Osteocyte (in vitro differentiated cells): ENCODE measurements at places on chromosomes 1 and 21. TPM values are rescaled to one million over a fixed set of nuclear protein-coding genes. Genes with fewer than 3 reads are reported as not detected.

DNA sequence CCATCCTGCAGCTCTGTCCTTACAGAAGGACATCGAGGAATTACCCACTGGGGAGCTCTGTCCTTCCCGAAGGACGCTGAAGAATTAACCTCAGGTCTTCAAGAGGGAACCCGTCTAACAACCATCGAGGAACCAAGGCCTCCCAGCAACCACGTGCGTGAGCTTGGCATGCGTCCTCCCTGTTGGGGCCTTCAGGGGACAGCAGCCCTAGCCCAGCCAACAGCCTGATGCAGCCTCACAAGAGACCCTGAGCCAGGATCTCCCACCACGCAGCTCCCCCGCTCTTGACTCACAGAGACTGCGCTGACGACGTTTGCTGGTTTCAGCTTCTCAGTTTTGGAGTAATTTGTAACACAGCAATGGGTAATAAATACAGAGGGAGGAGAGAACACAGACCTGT lies 19.6 kb upstream of the AGPAT3 start:
- no peak for DNase-seq
- H3K27me3 ChIP-seq, result peaks cover 4% of the 10 kb centered on the region
- H3K27ac ChIP-seq, result no peak overlapping the region
- no peak overlapping the region for H3K4me3 ChIP-seq

Gene ROR1
- 20.6 and 21.8 TPM in 2 replicates for total RNA-seq

DNA sequence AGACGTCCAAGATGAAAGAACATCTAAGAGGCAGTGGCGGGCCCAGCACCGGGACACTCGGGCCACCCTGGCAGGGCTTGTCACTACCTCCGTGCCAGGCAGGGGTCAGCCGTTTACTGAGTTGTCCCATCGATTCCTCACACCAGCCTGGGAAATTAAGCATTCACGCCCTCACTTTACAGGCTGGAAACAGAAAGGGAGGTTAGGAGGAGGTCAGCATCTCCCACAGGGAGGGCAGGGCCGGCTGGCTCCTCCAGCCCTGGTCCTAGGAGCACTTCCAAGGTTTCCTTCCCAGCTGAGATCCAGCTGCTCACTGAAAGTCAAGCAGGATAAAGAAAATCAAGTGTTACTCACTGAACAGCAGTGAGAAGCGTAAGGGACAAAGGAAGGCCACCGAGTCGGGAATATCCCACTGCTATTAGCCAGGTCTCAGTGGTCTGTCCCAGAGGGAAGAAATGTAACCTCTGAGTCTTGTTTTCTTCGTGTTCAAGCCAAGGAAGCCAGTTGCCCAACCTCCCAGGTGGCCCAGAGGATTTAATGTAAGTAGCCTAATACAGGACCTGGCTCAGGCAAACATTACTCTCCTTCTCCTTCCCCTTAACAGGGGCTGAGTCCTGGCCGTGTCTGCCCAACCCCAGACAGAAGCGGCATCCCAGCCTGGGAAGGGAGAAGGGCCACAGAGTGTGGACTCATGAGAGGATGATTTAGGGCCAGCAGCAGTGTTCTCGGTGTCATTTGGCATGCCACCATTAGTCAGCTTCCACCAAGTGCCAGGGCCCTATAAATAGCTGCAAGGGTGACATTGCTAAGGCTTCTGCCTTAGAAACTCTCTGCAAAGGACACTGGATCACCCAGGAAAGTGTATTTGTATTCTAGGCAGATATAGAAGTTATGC lies 203.1 kb upstream of the GALNT2 start:
- H3K4me1 ChIP-seq, result peaks cover 14% of the 10 kb centered on the region
- no peak for DNase-seq
- H3K4me3 ChIP-seq, result no peak overlapping the region
- H3K27me3 ChIP-seq, result peaks cover 3% of the 10 kb centered on the region

- H3K4me1 ChIP-seq, result no peaks in the 10 kb centered on the region
- DNase-seq, result no peak
- no peak overlapping the region for H3K27ac ChIP-seq
- H3K27me3 ChIP-seq, result no peaks in the 10 kb centered on the region
These were observed 4.9 kb downstream of the SLC5A9 start for GRCh38 chr1:48227165-48228013.

DNA sequence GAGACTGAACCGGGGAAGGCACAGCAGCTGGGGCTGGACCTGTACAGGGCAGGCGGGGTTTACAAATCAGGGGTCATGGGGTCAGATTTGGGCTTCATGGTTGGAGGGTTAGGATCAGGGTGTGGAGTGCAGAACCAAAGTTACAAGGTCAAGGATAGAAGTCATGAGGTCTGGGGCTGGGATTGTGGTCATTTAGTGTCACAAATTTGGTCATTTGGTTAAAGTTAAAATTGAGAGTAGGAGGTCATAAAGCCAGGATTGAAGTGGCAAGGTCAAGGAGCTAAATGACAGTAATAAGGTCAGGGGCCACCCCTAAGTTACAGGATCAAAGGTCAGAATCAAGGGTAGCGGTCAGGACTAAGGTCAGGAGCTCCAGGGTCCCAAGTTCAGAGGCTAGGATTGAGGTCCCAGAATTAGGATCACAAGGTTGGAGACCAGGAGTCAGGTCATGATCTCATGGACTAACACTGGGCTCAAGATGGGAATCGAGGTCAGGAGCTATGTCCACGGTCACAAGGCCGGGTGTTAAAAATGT lies 20.4 kb downstream of the SERINC2 start:
- no peak for DNase-seq
- H3K4me3 ChIP-seq, result no peak overlapping the region
- no peak overlapping the region for H3K27ac ChIP-seq
- peaks cover 4% of the 10 kb centered on the region for H3K4me1 ChIP-seq
- peaks cover 12% of the 10 kb centered on the region for H3K27me3 ChIP-seq

DNA sequence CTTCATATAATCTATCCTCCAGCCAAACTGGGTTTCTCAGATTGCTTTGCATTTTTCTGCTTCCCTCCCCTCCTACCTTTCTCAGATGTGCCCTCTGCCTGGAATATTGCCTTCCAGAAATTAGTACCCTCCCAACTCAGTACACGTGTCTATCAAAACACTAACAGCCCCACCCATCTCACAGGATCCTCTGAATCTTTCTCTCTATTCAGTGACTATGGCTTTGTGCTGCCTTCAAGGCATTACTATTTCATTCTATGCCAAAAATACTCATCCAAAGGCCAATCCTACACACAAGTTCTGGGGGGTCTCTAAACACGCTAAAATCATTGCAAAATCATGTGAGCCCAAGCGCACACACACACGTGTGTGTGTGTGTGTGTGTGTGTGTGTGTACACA lies 58.4 kb downstream of the ZNF281 start:
- peak overlapping the region; percentile 95 for H3K27ac ChIP-seq
- H3K4me3 ChIP-seq, result no peak overlapping the region
- H3K4me1 ChIP-seq, result peaks cover 21% of the 10 kb centered on the region
- no peak for DNase-seq
- H3K27me3 ChIP-seq, result no peaks in the 10 kb centered on the region

GRCh38 chr1:223815865-223816264 lies 29.9 kb downstream of the TP53BP2 start:
- H3K4me1 ChIP-seq, result peaks cover 23% of the 10 kb centered on the region
- peaks cover 35% of the 10 kb centered on the region for H3K36me3 ChIP-seq
- peak overlapping the region; percentile 58 for H3K27ac ChIP-seq

GRCh38 chr1:113293256-113293626 lies 97.1 kb upstream of the MAGI3 start:
- no peak for DNase-seq
- H3K36me3 ChIP-seq, result no peaks in the 10 kb centered on the region
- no peaks in the 10 kb centered on the region for H3K4me1 ChIP-seq
- peaks cover 34% of the 10 kb centered on the region for H3K27me3 ChIP-seq
- no peak overlapping the region for H3K27ac ChIP-seq

GRCh38 chr1:162823771-162824525 lies 33.4 kb downstream of the HSD17B7 start:
- peaks cover 9% of the 10 kb centered on the region for H3K4me1 ChIP-seq
- no peak overlapping the region for H3K27ac ChIP-seq
- H3K4me3 ChIP-seq, result no peak overlapping the region
- no peak for DNase-seq

Gene CD1D
- total RNA-seq, result not detected in 2 replicates

Gene BTBD19
- total RNA-seq, result 39.1 and 51.2 TPM in 2 replicates

- H3K4me1 ChIP-seq, result peaks cover 14% of the 10 kb centered on the region
- H3K27ac ChIP-seq, result peak overlapping the region; percentile 52
- H3K36me3 ChIP-seq, result no peaks in the 10 kb centered on the region
- H3K4me3 ChIP-seq, result no peak overlapping the region
- H3K27me3 ChIP-seq, result peaks cover 13% of the 10 kb centered on the region
These were observed 68.3 kb upstream of the TARDBP start for GRCh38 chr1:10943991-10944730.

Gene TNNI3K
- total RNA-seq, result not detected in 2 replicates

DNA sequence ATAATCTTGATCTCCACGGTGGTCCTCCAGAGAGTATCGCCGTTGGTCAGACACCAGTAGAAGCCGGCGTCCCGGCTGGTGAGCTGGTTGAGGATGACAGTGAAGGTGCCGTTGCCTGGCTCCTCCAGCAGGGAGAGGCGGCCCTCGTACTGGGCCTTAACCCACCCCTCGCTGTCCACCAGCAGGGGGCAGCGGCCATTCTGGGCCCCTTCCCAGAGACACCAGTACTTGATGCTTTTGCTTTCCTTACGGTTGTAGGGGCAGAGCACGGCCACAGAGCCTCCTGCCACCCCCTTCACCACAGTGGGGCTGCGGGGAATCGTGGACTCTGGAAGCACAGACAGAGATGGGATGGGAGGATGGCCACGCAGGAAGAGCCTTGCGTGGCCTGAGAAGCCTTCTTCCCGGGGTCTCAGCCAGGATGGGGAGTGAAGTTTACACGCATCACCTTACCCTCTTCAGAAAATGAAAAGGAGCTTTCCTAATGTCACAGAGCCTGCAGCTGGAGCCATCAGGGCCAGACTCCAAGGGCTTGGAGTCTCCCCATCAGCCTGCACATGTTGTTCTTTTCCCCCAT lies 10.7 kb downstream of the PIGR start:
- DNase-seq, result no peak
- H3K4me3 ChIP-seq, result no peak overlapping the region
- no peak overlapping the region for H3K27ac ChIP-seq

DNA sequence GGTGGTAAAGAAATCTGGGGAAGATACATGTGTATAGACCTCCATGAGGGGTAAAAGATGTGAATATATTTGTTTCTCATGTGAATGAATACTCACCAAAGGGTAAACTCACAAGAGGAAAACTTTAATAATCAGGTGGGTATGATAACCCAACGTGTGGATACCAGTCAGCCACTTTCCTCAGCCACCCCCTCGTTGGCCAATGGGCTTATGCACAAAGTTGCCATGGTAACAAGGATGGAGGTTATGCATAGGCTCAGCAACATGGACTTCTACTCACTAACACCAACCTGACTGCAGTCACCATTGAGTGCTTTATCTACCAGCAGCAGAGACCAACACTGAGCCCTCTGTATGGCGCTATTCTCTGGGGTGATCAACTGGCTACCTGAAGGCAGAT lies 424.4 kb downstream of the DUSP10 start:
- peaks cover 5% of the 10 kb centered on the region for H3K4me1 ChIP-seq
- H3K27me3 ChIP-seq, result no peaks in the 10 kb centered on the region
- no peak for DNase-seq
